ENCODE measurements at places on chromosomes 2 and 18. TPM values are rescaled to one million over a fixed set of nuclear protein-coding genes. Genes with fewer than 3 reads are reported as not detected.

- DNase-seq = no peak
These were observed 35.6 kb downstream of the MAL start for GRCh38 chr2:95061119-95061512.

- no peak for DNase-seq
These were observed 31.4 kb downstream of the RNF152 start for GRCh38 chr18:61861372-61861771.

DNA sequence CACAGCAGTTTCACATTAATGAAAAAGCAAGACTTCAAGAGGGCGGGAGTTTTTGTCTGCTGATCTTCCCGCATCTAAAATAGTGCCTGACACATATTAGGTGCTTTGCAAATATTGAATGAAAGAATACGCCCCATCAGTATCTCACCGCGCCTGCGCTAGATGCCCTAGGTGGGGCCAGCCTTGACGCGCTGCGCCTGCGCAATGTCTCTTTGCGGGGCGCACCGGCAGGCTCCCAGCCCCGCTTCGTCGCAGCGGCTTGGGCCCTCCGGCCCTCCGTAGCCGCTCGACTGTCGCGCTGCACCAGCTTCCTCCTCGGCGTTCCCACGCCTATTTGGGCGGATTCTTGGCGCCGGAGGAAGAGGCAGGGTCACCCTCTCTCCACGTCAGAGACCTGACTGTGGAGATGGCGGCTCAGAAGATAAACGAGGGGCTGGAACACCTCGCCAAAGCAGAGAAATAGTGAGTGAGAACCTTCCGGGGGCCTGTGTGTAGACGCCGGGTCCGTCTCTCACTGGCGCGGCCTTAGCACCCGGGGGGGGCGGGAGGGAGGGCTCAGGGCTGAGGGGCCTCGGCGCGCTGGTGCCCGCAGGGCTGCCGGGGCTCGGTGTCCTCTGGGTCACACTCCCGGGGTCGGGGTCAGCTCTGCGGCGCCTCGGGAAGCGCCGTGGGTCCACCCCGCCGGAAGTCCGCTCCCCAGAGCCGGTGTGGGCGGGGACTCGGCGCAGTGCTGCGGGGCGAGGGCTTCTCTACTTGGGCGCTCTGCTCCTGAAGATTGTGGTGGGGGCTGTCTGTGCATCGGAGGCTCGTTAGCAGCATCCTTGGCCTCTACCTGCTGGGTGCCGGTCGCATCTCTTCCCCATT lies at the start of gene NAPG:
NAPG (plus strand) TSS at position 331 of the 864 bp plus-strand sequence; CDS start at position 407, 76 bp downstream.
- DNase-seq = peak; percentile 87

DNA sequence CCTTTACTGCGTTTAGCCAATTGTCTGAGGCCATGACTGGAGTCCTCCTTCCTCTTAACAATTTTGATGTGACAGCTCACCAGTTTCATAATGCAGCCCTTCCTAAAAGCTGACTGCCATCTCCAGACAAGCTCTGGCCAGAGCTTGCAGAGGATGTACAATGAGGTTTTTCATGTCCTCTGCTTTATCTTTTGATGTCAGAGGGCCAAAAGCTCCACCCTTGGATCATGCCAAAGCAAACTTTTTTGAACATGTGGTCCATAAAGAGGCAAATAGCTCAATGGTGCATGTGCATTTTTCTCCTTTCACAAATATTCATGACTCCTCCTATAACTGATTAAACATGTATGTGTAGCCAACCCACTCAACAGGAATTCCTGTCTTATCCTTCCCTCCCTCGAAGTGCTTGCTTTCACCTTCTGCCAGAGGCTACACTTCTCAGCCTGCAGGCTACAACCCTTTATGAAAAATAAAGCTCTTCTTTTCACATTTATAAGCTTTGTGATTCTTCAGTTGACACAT lies 266.2 kb downstream of the FBXO15 start:
- DNase-seq = no peak

Gene ACADL
- total RNA-seq = not detected

DNA sequence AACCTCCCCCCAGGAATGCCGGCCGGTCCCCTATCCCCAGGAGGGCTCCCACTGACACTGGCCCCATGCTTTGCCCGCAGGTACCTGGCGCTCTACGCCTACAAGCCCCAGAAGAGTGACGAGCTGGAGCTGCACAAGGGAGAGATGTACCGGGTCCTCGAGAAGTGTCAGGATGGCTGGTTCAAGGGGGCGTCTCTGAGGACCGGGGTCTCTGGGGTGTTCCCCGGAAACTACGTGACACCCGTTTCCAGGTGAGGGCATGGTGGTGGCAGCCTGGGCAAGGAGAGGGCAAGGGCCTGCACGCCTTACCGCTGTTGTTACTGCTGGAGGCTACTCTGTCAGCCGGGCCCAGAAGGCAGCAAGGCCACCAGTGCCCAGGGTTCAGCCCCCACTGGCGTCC lies 181.3 kb downstream of the SEPTIN10 start:
- no peak for DNase-seq

Gene UPP2
- not detected for total RNA-seq

Gene SERPINB4
- total RNA-seq = not detected

DNA sequence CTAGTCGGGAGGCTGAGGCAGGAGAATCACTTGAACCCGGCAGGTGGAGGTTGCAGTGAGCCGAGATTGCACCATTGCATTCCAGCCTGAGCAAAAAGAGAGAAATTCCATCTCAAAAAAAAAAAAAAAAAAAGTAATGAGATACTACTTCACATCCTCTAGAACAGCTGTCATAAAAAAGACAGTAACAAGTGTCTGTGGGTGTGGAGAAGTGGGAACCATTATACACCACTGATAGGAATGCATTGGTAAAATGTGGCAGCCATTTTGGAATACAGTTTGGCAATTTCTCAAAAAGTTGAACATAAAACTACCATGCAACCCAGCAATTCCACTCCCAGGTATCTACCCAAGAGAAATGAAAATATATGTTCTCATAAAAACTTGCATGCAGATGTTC lies 166.6 kb downstream of the GREB1L start:
- no peak for DNase-seq

Measured in CD4-positive, alpha-beta T cell (primary cell).